ENCODE measurements at places on chromosomes 7 and 10.

DNA sequence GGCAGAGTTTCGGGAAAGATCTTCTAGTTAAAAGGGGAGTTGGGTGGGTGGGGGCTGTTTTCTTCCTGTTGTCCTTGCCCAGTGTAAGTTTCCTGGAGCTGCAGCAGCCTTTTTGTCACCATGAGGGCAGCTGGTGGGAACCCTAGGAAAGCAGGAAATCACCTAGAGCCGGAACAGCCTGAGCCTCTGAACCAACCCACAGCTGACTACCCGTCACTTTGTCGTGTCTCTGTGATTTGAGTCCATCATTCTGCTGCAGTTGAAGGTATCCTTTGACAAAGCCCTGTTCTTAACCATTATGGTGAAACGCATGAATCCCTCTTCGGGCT is 1.2 kb upstream of the C10orf143 start:
- no peak for DNase-seq

GRCh38 chr7:130489140-130489983 is 2.5 kb upstream of the MEST start:
- no peak for DNase-seq

DNA sequence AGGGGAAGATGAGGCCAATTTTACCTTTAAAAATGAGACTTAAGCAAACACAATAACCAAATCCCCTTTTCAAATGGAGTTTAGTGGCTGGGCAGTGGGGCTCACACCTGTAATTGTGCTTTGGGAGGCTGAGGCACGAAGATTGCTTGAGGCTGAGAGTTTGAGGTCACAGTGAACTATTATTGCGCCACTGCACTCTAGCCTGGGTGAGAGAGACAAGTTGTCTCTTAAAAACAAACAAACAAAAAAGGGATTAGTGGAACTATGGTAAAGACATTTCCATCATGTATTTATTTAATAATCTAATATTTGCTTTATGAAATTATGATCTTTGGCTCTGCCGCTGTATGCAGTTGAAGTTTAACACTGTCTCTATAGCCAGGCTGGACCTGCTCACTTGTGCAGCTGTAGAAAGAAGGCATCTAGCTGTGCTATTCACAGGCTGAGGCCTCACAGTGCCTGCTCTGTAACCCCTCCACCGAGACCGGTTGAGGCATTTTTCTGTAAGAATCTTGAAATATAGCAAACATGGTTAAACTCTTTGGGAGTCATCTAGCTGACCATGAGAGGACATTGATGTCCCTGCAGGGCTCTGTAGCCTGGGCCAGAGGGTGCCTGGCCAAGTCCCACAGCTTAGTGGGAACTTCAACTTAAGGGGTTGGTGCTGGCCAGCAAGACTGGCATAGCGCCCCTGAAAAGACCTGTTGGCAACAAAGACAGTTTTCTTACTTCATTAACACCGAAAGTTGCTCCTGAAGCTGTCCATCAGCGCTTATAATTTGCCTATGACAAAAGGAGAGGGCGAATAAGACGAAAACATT is 131.8 kb downstream of the BMPER start:
- DNase-seq, result no peak

- no peak for DNase-seq
These were observed 88.3 kb downstream of the ZNF365 start for GRCh38 chr10:62462461-62462860.

GRCh38 chr7:18558503-18558902 is 63.0 kb downstream of the HDAC9 start:
- no peak for DNase-seq

GRCh38 chr10:92411406-92411805 is 120.4 kb downstream of the MARCHF5 start:
- no peak for DNase-seq

DNA sequence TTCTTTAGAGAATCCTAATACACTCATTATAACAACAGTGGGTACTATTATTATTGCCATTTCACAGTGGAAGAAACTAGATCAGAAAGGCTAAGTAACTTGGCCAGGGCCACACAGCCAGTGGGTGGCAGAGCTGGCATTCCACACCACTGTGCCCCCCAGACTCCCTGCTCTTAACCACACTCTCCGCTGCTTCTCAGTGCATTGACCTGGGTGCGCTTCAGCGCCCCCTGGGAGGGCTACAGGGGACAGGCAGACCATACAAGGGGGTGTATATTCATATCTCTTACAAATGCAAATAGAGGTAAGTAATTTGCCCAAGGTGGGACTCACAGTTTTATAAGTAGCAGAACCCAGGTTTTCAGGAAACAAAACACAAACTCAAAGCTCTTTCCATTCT is 77.0 kb upstream of the NMT2 start:
- no peak for DNase-seq

DNA sequence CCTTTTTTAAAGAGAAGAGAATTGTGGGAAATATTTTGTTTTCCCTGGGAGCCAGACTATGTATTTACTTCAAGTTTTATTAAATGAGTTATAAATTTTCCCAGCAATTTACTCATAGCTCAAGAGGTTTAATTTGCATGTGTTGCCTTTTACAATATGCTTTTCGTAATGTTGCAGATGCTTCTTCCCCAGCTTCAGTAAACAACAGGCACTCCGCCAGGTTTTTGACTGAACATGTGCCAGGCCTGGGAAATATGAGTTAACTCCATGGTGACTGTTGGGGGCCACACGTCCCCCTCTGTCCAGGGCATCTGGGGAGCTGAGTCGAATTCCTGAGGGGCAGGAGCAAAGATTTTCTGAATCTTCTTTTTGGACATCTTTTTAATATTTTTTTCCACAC is 545.7 kb downstream of the LRMDA start:
- DNase-seq, result no peak

GRCh38 chr10:124083740-124084397 is 9.5 kb downstream of the CHST15 start:
- DNase-seq, result no peak

GRCh38 chr7:112015146-112015545 is 191.1 kb downstream of the DOCK4 start:
- no peak for DNase-seq

- DNase-seq, result no peak
These were observed 336.5 kb downstream of the CRPPA start for GRCh38 chr7:16084875-16085274.

GRCh38 chr10:14664345-14664744 is 110.4 kb downstream of the FAM107B start:
- no peak for DNase-seq

- no peak for DNase-seq
These were observed 4.1 kb downstream of the KCNIP2 start for GRCh38 chr10:101839416-101840063.

DNA sequence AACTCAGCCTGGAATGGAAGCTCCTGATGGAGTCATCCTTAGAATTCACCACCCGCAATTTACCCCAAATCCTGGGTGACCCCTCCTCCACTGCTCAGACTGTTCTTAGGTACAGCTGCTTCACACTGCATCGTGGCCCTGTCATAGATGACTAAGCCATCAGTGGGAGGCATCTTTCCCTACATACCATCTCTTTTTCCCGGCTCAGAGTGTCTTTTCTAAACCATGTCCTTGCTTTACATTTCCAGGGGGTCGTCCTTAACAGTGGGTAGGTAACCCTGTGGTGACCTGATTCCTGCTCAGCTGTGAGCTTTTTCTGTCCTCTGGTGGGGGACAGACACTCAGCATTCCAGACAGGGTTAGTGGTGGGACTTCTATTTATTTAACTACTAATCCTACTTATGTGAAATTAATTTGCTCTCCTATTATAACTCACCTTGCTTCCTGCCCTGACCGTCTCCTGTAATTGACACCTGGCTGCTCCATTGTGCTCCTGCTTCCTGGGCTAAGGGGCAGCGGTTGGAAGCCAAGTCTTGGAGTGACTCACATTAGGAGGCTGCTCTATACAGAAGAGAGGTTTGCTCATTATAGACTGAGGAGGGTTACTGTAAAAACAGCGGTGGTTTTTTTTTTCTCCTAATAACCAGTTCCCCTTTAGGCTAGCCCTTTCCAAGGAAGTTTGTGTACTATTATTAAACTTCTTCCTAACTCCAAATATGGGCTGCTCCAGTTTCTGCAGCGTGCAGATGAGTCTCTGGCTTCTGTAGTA is 40.6 kb downstream of the PYROXD2 start:
- DNase-seq, result no peak

DNA sequence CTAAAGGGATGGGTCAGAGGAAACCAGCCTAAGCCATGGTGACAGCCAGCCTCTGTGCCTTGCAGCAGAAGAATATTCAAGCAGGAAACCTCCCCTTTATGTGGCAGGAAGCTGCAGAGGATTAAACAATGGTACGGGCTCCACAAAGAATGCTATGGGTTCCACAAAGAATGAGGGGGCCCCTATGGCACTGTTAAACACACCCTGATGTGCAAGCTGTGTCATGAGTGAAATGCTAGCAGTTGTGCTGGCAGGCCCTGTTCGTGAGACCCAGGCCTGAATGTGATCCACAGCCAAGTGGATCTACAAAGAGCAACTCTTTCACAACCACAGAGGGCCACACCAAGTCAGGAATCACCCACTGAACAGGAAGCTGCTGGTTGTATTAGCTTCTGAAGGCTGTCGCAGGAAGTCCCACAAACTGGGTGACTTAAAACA is 68.9 kb downstream of the MYOF start:
- no peak for DNase-seq

DNA sequence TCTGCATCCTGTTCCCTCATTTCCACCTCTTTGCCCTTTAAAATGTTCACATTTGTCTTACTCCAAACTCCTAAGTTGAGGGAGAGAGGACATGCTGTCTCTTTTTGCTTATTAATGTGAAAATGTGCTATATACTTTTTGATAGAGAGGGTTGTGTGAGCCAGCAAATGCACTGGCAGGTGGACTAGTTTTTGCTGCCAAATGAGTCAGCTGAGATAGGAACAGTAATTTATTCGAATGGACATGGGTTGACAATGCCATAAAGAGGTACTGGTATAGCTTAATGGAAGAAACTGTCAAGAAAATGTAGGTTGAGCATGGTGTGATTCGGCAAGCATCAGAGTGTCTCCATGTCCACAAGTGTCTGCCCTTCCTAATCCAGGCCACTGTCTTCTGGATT is 9.2 kb upstream of the TRUB1 start:
- DNase-seq, result no peak

GRCh38 chr7:107090457-107090856 is 46.0 kb downstream of the PRKAR2B start:
- DNase-seq, result no peak

- no peak for DNase-seq
These were observed 91.5 kb downstream of the MCU start for GRCh38 chr10:72783410-72783833.

GRCh38 chr7:99733448-99733847 is 1.5 kb downstream of the CYP3A7 start:
- no peak for DNase-seq

DNA sequence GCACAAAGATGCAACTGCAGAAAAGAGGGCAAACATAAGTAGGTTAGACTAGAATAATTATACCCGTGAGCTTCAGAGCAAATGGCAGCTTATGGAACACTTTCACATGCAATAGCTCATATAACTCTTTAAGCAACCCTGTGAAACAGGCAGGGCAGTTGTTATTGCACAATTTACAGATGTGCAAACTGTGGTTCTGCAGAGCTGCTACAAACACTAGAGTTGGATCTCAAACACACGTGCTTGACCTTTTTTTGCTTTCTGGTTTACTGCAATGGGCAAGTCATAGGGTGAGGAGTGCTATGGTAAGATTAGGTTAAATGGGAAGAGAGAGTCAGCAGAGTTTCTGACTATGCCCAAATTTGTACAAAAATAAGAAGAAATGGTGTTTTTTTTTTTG is 610.8 kb downstream of the GATA3 start:
- DNase-seq, result no peak

DNA sequence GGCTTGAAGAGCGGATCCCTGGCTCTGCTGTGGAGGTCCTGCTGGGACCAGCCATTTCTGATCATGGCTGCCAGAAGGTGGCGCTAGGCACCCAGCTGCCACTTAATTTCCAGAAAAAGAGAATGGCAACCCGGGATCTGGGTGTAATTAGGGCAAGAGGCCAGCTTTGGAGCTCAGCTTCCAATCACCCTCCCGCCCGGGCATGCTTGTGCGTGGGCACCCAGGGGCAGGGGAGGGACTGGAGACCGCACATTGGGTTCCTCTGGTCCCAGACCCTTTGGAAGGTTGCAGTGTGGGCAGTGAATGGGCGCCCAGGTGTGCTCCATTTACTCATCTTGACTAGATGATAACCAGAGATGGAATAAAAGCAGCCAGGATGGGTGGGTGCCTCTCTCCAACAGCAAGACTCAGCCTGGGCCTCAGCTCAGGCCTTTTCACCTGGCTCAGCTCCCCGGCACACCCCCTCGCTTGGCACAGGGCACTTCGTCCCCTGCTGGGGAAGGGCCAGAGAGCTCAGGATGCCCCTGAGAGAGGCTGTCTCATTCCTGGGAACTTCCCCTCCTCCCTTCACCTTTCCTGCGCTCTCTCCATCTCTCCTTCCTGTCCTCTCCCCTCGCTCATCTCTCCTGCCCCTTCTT is 14.7 kb downstream of the FAM241B start:
- DNase-seq, result peak; percentile 12

DNA sequence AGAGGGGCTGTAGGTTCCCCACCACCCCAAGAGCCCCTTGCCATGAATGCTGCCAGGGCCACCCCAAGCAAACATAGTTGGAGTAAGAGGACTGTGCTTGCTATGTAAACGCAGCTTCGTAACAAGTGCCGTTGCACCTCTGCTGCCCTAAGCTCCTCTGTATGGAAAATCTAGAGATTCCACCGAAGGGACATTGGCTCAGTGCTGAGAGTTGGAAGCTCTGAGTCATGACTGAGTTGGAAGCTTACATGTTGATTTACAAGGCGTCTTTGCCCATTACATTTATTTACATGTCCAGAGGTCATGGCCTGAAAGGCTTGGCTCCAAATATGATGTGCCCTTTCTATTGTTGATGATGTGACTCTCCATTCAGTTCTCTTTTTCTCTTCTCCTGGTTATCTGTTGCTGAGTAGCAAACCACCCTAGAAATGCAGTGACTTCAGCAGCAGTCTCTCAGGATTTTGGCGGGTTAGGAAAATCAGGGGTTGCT is 233.1 kb upstream of the TCF7L2 start:
- DNase-seq, result no peak

- no peak for DNase-seq
These were observed 147.0 kb upstream of the CELF2 start for GRCh38 chr10:10870523-10871241.

GRCh38 chr10:92327445-92328433 is 36.8 kb downstream of the MARCHF5 start:
- no peak for DNase-seq

DNA sequence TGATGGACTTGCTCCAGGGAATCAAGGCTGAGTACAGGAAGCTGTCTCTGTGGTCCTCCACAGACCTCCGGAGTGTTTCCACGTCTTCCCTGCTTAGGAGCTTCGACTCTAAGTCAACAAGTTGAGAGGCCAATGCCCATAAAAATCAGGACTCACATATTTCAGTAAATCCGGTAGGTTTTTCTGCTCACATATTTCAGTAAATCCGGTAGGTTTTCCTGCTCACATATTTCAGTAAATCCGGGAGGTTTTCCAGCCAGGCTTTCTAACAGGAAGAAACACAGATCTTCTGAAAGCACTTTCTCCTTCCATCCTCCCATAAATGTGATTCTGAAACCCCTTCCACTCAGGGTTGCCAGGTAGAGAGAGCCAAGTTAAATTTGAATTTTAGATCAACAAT is 340.1 kb upstream of the SHH start:
- DNase-seq, result no peak

- DNase-seq, result no peak
These were observed 881 bp upstream of the PCGF5 start for GRCh38 chr10:91219371-91220193.

Data from hippocampal formation (tissue), 2 donors.